Kidney capillary endothelial cell (primary cell): ENCODE measurements at places on chromosomes 4 and X.

DNA sequence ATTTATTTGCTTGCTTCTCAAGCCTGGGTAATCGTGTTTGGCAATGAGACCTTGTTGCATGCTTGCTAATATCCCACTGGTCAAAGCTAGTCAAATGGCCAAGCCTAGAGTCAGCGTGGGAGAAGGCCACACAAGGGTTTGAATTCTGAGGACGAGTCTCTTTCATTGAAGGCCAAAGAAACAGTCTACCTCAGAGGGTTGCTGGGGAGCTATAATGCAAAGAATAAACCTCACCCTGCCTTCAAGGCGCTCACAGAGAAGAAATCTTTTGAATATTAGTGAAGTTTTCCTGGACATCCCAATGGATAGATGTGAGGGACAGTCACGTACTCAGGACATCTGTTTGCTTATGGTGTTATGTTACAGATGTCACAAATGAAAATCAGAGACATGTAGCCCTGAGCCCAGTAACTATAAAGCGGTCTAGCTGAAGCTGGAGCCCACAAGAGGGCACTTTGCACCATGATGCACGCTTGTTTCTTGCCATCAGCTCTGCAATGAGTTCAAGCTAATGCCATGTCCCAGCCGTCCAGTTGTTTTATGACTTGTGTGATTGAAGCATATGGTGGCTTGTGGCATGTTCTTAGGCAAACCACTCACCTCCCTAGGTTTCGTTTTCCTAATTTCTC lies 1.1 kb upstream of the TLR3 start:
- peak; percentile 52 for DNase-seq

- peak; percentile 46 for DNase-seq
Measured at GRCh38 chr4:17328141-17328815, 183.6 kb downstream of the QDPR start.

DNA sequence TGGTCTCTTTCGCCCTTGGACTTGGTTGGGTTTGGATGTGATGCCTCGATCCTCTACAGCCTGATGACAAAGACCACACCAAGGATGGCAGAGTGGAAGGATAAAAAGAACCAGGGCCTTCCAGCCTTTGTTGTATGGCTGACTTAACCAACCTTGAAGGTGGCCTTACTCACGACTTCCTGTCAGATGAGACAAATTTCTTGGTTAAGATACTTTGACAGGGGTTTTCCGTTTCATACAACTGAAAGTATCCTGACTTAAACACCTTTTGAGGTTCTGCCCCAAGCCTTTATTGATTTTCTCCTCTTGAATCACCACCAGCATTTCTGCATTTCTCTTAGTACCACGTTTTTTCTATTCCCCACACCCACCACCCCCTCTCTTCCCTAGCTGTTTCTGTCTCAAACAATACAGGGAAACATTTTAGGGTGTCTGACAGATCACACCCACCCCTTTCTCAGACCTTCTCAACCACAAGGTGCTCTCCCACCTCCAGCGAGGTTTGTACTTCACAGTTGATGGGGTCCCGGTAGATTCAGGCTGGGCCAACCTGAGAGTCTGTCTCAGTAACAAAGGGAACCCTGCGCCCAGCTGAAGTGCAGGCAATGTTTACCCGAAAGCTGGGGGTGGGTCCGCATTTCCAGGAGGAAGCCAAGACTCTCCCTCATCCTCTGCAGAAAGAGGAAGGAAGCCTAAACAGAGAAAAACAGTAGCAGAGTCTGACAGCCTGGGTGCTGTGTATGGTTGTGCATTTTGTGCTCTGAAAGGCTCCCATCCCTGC lies 5.0 kb upstream of the TSPAN5 start:
- no peak for DNase-seq

GRCh38 chr4:148044912-148045352 lies 313.0 kb downstream of the ARHGAP10 start:
- DNase-seq, result no peak

GRCh38 chrX:105876658-105877057 lies 54.3 kb downstream of the NRK start:
- DNase-seq, result no peak

GRCh38 chr4:8410641-8411271 lies 29.8 kb downstream of the ACOX3 start:
- DNase-seq, result peak; percentile 59

DNA sequence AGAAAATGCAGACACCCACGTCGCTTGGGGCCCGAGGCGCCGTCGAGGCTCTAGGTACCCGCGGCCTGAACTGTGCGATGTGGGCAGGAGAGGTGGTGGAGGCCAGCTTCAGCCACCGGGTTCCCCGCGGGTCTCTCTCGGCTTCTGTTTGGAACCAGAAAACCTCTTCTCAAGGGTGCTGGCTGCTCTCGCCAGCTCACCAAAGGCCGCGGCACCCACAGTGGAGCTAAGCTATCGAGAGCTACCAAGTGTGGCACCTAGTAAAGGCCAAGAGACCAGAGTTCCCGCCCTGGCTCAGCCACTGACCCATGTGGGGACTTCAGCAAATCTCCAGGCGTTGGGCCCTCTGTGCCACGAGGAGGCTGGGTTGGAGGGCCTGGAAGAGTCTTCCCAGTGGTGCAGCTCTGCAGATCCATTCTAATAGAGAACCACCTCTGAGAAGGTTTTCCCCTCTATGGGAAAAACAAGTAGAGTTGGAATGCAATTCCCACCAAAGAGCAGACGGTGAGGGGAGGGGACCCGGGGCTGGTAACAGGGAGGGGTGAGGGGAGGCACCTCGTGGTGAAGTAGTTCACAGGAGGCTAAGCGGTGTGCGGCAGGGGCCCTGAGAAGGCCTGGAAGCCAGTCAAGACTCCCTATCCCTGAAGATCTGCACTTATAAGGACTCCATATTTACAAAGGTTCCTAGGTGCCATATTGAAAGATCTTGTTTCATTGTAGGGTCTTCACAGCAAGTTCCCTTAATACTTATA lies 5.5 kb upstream of the HMGB3 start:
- DNase-seq, result no peak

GRCh38 chr4:168188754-168189153 lies 96.4 kb downstream of the ANXA10 start:
- no peak for DNase-seq
